ENCODE measurements at places on chromosomes 11 and 22. TPM values are rescaled to one million over a fixed set of nuclear protein-coding genes. Genes with fewer than 3 reads are reported as not detected.
A peak's percentile ranks its signal among the peaks of the same experiment; 100 is the strongest.

DNA sequence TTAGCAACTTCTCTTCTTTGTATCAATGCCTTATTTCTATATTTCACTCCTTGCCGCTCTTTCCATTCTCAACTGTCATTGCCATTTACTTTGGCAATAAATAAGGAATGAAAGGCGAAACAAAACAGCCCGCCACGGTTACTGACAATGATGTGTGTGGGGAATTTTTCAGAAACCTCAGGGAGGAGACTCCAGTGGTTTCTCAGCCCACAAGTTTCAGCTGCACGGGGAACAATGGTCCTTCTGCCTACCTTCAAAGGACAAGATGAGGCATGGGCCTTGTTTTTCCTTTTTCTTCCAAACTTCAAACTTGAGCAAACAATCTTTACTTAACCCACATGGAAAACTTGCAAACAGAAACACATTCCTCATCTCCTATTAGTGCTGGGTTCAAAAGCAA lies 409.4 kb downstream of the METTL15 start:
- H3K36me3 ChIP-seq, result no peaks in the 10 kb centered on the region
- no peaks in the 10 kb centered on the region for H3K4me1 ChIP-seq
- H3K4me3 ChIP-seq, result no peak overlapping the region
- DNase-seq, result no peak
- H3K27me3 ChIP-seq, result no peaks in the 10 kb centered on the region

- DNase-seq, result no peak
- no peak overlapping the region for H3K4me3 ChIP-seq
- no peaks in the 10 kb centered on the region for H3K27me3 ChIP-seq
- no peaks in the 10 kb centered on the region for H3K4me1 ChIP-seq
These were observed 58.4 kb downstream of the TRMU start for GRCh38 chr22:46393873-46394272.

- DNase-seq, result no peak
- H3K4me1 ChIP-seq, result no peaks in the 10 kb centered on the region
- no peak overlapping the region for H3K4me3 ChIP-seq
- no peaks in the 10 kb centered on the region for H3K36me3 ChIP-seq
- H3K27ac ChIP-seq, result no peak overlapping the region
- H3K27me3 ChIP-seq, result no peaks in the 10 kb centered on the region
These were observed 723 bp downstream of the OR51M1 start for GRCh38 chr11:5384335-5384734.

DNA sequence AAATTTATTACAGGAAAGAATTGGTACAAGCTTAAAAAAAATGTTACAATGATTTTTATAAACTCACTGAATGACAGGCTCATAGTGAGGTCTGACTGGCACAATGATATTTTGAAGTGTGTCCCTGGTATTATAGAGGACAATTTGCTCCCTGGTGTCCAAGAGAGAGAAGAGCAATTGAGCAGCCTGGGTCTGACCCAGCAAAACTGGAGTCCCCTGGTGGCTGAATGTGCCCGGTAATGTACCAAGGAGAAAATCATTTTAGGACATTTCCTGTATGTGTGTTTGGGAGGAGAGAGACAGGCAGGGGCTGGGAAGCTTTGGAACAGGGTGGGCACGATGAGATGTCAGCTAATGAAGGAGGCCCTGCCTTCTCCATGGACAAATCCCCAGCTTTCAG lies 125.3 kb downstream of the APOL5 start:
- H3K4me3 ChIP-seq, result no peak overlapping the region
- no peaks in the 10 kb centered on the region for H3K36me3 ChIP-seq
- no peak overlapping the region for H3K27ac ChIP-seq
- DNase-seq, result peak; percentile 78

The SF3A1 gene
- total RNA-seq, result 346 TPM

The APOA5 gene
- total RNA-seq, result not detected

DNA sequence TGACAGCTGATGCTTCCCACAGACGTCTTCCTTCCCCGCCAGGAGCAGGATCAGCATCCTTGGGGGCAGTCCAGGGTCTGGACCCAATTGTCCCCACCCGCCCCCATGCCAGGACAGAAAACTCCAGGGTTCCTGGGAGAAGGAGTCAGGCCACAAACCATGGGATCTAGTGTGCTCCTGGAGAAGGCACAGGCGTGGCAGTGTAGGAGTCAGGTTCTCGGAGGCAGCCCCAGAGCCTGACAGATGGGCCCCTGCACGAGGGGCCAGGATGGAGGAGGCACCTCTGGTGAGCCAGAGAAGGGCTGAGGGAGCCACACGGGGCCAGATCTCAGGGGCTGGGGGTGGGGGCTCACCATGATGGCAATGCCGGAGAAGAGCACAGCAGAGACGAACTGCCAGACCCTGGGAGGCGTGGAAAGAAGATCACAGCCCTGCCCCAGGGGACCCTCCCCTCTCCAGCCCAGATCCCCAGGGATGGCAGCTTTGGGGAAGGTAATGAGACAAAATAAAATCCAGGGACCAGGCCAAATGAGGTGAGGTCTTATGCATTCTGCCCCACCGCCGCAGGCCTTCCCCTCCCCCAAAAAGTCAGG lies 13.6 kb downstream of the TP53I11 start:
- no peak for DNase-seq
- H3K4me3 ChIP-seq, result no peak overlapping the region
- H3K36me3 ChIP-seq, result no peaks in the 10 kb centered on the region
- peaks cover 5% of the 10 kb centered on the region for H3K4me1 ChIP-seq

The POU2AF3 gene
- 0.77 TPM for total RNA-seq

The ADORA2A gene
- 10.9 TPM for total RNA-seq

The B3GAT1 gene
- 3.7 TPM for total RNA-seq

The CREB3L1 gene
- total RNA-seq, result 10.7 TPM

DNA sequence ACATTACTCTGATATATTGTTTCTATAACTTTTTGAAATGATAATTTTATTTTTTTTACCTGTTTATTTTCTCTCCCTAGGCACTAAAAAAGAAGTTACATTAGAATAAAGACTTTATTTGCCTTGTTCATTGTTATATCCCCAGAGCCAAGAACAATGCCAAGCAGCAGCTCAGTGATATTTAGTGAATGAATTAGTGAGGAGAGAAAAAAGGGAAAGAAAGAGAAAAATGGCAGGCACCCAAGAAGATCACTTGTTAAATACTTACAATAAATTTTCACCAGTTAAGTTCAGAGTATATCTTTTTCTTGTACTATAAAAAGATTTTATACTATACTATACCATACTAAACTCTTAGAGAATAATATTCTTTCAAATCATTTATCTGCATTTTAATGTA lies 13.3 kb upstream of the ANO5 start:
- no peaks in the 10 kb centered on the region for H3K27me3 ChIP-seq
- no peak overlapping the region for H3K4me3 ChIP-seq
- DNase-seq, result no peak

DNA sequence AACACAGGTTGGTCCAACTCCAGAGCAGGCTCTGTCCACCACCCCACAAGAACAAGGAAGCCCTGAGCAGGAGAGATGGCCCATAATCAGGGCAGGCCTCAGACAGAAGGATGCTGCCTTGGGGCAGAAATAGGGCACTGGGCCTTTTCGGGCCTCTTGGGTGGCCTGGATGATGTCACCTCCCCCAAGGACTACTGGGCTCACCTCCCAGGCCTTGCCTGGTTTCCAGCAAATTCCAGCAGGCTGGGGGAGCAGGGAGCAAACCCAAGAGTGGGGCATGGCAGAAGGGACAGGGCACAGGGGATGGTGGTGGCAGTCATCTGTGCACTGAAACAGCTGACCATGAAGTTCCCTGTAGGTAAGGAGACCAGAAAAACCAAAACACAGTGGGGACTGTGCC lies 5.3 kb upstream of the NAA40 start:
- H3K36me3 ChIP-seq, result no peaks in the 10 kb centered on the region
- H3K4me1 ChIP-seq, result no peaks in the 10 kb centered on the region
- no peaks in the 10 kb centered on the region for H3K27me3 ChIP-seq
- no peak overlapping the region for H3K4me3 ChIP-seq
- no peak overlapping the region for H3K27ac ChIP-seq

- no peaks in the 10 kb centered on the region for H3K27me3 ChIP-seq
- no peaks in the 10 kb centered on the region for H3K36me3 ChIP-seq
- no peak for DNase-seq
- no peaks in the 10 kb centered on the region for H3K4me1 ChIP-seq
- no peak overlapping the region for H3K4me3 ChIP-seq
- no peak overlapping the region for H3K27ac ChIP-seq
These were observed 17.5 kb downstream of the OR52E5 start for GRCh38 chr11:5910540-5910939.

DNA sequence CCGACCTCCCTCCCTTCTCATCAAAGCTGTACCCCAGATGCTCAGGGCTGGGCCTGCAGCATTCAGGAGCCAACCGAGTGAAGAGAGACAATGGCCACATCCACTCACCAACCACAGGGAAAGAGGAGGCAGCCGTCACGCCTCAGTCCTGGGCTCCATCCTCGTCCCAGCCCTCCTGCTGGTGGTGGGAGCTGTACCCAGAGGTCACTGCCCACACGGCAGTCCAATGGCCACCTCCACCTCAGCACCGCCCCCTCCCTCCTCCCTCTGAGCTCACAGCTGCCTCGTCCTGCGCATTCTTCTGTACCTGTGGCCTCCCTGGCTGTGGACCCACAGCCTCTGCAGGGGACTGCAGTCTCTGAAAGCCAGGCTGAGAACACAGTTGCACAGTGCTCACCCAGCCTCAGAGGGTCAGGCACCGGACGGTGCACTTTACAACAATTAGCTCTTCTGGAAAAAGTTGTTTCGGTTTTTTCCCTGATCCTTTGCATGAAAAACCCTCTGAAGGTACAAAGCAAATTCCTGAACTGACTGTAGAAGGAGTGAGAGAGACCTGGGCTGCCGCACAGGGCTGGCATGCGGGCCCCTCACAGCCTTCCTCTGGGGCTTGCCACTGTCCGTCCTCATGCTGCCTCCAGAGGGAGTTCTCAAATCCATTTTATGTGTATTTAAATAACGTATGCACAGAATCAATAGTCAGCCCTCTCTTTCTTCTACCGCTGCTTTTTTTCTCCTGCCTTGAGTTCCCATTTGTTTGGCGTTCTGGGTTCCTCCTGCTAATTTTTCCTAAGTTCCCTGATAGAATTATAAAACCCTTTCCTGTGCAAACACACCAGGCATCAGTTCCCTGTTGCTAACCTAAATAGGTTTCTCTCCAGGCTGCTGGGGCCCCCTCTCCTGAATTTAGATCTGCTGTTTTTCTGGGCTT lies 52.7 kb downstream of the PHF21B start:
- H3K4me3 ChIP-seq, result no peak overlapping the region
- no peak overlapping the region for H3K27ac ChIP-seq
- H3K27me3 ChIP-seq, result no peaks in the 10 kb centered on the region
- no peaks in the 10 kb centered on the region for H3K36me3 ChIP-seq

GRCh38 chr11:61098778-61099177 lies 3.5 kb upstream of the CD5 start:
- no peaks in the 10 kb centered on the region for H3K36me3 ChIP-seq
- no peak overlapping the region for H3K27ac ChIP-seq
- H3K4me1 ChIP-seq, result no peaks in the 10 kb centered on the region
- H3K27me3 ChIP-seq, result no peaks in the 10 kb centered on the region
- no peak for DNase-seq

- H3K36me3 ChIP-seq, result no peaks in the 10 kb centered on the region
- no peak overlapping the region for H3K4me3 ChIP-seq
- H3K27me3 ChIP-seq, result peaks cover 58% of the 10 kb centered on the region
- no peak overlapping the region for H3K27ac ChIP-seq
- DNase-seq, result no peak
These were observed 186.3 kb downstream of the C11orf91 start for GRCh38 chr11:33514079-33514925.

The COA4 gene
- total RNA-seq, result 112 TPM

- no peak overlapping the region for H3K4me3 ChIP-seq
- no peak overlapping the region for H3K27ac ChIP-seq
- DNase-seq, result no peak
- H3K27me3 ChIP-seq, result no peaks in the 10 kb centered on the region
These were observed 76.6 kb upstream of the UCP3 start for GRCh38 chr11:74085542-74085892.

The MYBPC3 gene
- not detected for total RNA-seq

GRCh38 chr11:65595543-65596281 lies at the start of gene KCNK7:
KCNK7 (minus strand) TSS chr11:65595800; CDS start chr11:65595772, 28 bp downstream.
- no peaks in the 10 kb centered on the region for H3K27me3 ChIP-seq
- no peak for DNase-seq
- no peak within 1 kb of the TSS for H3K27ac ChIP-seq

The TBX10 gene
- total RNA-seq, result not detected

GRCh38 chr11:65868076-65868667 lies 4.4 kb downstream of the EFEMP2 start:
- H3K36me3 ChIP-seq, result peaks cover 55% of the 10 kb centered on the region
- no peak overlapping the region for H3K27ac ChIP-seq
- no peaks in the 10 kb centered on the region for H3K27me3 ChIP-seq
- DNase-seq, result peak; percentile 73
- H3K4me1 ChIP-seq, result peaks cover 23% of the 10 kb centered on the region

DNA sequence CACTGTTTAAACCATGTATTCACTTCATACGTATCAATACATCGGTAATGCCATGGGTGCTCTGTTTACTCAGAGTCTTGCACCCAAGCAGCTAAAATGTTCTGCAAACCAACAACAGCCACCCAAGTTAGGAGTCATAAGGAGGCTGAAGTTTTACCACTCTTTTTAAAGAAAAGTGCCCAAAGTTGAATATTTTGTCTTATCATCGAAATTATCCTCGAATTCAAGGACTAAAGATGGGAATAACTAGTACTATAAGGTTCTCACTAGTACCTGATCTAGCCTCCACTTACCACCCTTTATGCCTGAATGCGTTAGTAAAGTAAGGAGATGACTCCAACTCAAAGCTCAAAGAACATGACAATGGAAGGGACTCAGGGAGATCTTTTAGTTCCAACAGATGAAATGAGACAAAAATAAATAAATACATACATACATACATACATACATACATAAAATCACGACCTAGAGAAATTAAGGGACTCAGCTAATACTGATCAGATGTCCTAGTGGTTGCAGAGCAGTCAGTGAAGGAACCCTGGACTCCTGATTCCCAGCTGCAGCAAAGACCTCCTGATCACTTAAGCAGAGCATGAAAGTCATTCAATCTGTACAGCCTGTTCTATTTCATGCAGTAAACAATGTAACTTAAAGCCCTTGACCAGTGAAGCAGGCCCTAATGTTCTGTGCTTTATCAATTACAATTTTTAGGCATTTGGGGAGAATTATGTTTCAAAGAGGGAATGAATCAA lies 7.7 kb downstream of the OSBP start:
- H3K4me1 ChIP-seq, result peaks cover 17% of the 10 kb centered on the region
- no peak overlapping the region for H3K27ac ChIP-seq
- H3K27me3 ChIP-seq, result no peaks in the 10 kb centered on the region

DNA sequence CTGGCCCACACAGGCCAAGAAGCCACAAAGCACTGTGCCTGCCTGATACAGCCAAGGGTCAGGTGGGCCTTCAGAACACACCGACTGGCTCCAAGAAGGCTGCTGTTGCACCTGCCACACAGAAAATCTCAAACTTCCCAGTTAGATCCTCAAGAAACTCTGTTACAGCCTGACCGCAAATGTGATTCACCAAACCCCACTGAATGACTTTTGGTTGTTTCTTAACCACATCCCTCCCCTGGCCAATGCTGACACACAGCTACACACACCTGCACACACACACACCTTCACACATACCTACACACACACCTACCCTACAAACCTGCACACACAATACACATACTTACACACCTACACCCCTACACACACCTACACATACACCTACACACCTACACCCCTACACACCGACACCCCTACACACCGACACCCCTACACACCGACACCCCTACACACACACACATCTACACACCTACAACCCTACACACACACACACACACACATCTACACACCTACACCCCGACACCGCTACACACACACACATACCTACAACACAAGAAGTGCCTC lies 31.5 kb downstream of the CDKN1C start:
- no peak overlapping the region for H3K4me3 ChIP-seq
- DNase-seq, result no peak
- no peaks in the 10 kb centered on the region for H3K27me3 ChIP-seq
- no peaks in the 10 kb centered on the region for H3K4me1 ChIP-seq

Measured in A673 (cell line).